Hematopoietic multipotent progenitor cell treated with erythropoietin and hydrocortisone succinate and interleukin-3 and kit ligand, for 4 days (in vitro differentiated cells): ENCODE measurements at places on chromosomes 7 and 10.

DNA sequence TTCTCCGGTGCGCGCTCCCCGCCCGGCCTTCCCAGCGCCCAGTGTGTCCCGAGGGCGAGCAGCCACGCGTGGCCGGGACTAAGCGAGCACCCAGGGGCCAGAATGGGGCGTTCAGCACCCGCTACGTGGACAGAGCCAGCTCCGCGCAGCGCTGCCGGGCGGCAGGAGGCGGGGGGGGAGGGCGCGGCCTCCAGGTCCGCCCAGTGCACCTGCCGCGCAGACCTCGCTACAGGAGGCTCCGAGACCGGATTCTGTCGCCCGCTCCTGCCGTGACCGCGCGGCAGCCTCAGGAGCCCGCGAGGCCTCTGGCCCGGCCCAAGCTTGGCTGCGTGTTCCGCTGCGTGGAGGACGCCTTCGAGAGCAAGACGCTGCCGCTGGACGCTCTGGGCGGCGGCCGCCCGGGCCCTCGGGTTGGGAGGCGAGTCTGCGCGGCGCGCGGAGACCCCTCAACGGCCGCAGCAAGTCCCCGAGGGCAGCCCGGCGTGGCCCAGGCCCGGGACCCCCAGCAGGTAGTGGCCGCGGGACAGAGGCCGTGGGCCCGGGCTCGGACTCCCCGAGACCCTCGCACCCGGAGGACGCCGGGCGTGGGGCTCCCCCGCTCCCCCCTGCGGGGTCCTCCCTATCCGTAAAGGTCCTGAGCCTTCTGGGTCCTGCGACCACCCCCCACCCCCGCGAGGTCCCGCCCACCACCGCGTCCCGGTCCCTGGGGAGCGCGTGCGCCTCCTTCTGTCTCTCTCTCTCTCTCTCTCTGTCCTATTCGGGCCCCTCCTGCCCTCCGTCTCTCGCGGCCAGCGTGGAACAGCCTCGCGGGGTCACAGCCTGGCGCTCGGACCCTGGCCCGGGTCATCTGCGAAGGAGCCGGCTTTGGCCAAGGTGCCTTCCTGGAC lies 904 bp upstream of the DPYSL4 start:
- peak; percentile 71 for DNase-seq

DNA sequence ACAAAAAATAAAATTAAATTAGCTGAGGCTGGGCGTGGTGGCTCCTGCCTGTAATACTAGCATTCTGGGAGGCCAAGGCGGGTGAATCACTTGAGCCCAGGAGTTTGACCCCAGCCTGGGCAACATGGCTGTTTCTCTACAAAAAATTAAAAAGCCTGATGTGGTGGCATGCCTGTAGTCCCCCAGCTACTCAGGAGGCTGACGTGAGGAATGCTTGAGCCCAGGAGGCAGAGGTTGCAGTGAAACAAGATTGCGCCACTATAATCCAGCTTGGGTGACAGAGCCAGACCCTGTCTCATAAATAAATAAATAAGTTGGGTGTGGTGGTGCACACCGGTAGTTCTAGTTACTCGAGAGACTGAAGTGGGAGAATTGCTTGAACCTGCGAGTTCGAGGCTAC lies 65.1 kb downstream of the GNA12 start:
- no peak for DNase-seq

GRCh38 chr10:92789786-92790185 lies 58.5 kb upstream of the EXOC6 start:
- DNase-seq = no peak

DNA sequence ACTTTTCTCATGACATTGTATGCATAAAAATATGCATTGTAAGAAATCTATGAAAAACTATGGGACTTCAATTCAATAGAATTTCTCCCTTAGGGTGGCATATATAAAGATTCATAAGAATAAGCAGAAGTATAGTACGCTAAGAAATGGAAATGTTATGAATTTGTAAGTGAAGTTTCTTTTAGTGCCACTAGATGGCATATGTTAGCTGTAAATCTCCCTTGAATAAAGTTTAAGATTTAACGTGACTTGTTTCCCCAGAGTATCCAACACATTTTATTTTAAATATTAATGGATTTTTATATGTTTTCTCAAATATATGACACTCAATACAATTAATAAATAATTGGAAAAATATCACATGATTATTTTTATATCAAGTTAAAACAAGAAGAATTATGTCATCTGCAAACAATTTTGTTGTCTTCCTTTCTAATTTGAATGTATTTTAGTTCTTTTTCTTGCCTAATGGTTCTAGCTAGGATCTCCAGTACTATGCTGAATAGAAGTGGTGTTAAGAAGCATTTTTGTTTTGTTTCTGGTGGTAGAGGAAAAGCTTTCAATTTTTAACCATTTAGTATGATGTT lies 287.2 kb downstream of the HGF start:
- DNase-seq = peak; percentile 66

- no peak for DNase-seq
Observed at GRCh38 chr10:124323806-124324205, 94.9 kb downstream of the OAT start.

DNA sequence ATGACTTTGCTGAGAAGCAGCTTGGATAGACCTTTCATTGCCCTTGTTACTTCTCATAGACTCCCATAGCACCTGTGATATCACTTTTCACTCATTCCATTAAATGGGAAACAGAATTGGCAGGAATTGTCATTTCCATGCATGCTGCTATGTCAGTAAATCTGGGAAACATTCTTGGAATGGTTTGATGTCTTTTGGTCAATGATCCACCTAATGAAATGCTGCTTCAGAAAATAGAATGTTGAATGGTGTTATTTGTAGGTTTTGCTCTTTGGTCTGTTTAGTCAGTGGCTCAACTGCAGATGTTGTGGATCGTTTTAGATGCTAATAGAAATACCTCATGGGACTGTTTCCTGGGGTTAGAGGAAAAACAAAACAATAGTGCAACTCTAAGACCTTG lies 127.8 kb downstream of the PLPP4 start:
- no peak for DNase-seq

- DNase-seq = peak; percentile 93
Observed at GRCh38 chr7:2717293-2718261, 29.6 kb downstream of the AMZ1 start.

DNA sequence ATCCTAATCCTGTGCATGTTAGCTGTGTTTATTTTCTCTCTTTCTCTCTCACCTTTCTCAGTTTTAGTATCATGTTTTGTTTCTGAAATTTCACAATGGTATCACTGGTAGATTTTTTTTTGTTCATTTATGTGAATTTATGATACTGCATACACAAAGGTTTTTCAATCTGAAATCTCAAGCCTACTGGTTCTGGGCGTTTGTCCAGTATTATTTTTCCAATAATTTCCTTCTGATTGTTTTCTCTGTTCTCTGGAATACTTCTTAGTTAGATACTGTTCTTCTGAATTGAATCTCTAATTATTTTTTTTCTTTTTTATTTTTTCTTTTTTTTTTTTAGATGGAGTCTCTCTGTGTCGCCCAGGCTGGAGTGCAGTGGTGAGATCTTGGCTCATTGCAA lies 96.2 kb upstream of the TMEM72 start:
- no peak for DNase-seq

GRCh38 chr10:31940839-31941653 lies 12.4 kb upstream of the ARHGAP12 start:
- DNase-seq = no peak

- DNase-seq = no peak
Observed at GRCh38 chr10:127322286-127322685, 125.9 kb upstream of the INSYN2A start.

- DNase-seq = no peak
Observed at GRCh38 chr7:111030336-111030735, 60.6 kb upstream of the LRRN3 start.

GRCh38 chr10:79898597-79899325 lies 50.1 kb downstream of the SFTPD start:
- no peak for DNase-seq

DNA sequence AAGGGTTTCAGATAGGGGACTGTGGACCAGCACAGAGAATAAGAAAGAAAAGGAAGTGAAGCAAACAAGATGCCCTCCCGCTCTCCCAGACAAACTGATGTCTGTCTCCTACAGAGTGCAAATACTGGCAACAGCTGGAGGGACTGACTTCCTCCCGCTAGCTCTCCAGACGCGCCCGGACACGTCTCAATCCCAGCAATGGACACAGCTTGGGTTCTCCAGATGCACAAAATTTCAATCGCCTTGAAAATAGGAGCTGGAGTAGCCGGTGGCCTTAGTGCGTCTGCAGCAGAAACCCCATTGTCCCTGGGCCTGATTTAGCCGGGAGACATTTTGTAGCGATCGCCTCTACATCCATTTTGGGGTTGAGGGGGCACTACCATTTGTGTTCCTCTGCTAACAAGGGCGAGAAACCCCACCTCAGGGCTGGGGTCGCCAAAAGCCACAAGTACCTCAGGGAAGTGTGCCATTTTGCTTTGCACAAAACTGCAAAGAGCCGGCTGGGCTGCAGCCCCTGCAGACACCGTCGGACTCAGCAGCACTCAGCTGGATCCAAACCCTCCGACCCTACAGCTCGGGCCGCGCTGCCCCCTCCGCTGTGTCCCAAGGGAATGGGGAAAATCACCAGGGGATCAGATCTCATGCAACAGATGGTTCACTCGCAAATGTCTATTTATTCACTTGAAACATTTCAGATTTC lies 5.9 kb downstream of the CPA2 start:
- DNase-seq = no peak

- no peak for DNase-seq
Observed at GRCh38 chr10:42958142-42958868, 118.6 kb upstream of the RET start.

GRCh38 chr7:124662937-124663336 lies 102.7 kb downstream of the GPR37 start:
- no peak for DNase-seq

DNA sequence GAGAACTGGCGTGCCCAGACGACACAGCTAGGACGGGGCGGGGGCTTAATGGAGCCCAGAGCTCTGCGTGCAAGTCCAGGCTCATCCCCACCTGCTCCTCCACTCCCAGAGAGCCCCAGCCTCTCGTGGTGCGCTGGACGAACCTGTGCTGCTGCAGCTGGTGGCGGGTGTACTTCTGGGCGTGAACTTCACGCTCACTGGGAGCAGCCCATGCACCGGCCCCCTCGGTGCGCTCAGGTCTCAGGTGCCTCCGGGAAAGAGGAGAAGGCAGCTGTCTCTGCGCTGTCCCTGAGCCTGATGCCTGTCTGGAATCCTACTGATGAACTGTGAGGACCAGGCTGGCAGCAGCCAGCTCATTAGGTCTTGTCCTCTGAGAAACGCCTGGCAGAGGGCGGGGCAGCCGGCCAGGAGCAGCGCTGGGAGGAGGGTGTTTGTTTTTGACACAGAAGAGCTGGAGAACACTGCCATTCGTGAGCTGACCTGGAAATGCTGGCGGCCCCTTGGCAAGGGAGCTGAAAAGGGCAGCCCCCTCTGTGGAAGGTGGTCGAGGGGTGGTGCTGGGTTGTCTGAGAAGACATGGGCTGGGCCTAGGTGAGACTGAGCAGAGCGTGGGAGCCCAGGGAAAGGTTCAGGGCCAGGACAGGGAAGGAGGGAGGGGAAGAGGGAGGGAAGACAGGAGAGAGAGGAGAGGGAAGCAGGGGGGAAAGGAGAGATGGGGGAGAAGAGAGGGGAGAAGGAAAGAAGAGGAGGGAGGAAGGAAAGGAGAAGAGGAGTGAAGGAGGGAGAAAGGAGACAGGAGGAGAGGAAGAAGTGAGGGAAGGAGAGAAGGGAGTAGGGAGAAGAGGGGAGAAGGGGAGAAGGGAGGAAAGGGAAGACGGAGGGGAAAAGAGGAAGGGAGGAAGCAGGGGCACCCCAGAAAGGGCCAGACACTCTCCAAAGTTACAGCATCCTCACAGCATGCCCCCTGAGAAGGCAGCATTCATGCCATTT lies 53.5 kb upstream of the TNS3 start:
- DNase-seq = no peak

DNA sequence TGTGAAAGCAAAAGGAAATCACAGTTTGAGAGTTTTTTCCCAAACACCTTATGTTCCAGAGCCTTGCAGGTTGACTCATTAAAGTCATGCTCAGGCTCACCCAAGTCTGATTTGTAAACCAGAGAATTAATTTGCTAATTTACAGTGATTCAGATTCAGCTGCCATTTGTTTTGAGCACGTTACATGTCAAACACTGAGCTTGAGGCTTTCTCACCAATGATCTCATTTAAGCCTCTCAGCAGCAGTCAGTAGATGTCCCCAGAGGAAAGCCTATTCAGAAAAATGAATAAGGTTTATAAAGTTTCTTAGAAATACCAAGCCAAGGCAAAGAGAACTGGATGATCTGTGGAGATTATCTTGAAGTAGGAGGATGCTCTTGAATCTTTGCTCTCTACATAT lies 420.4 kb downstream of the HTR7 start:
- no peak for DNase-seq

- DNase-seq = peak; percentile 92
Observed at GRCh38 chr10:60978287-60979115, 34.5 kb upstream of the RHOBTB1 start.

- DNase-seq = no peak
Observed at GRCh38 chr7:5445981-5446594, 22.5 kb upstream of the TNRC18 start.

DNA sequence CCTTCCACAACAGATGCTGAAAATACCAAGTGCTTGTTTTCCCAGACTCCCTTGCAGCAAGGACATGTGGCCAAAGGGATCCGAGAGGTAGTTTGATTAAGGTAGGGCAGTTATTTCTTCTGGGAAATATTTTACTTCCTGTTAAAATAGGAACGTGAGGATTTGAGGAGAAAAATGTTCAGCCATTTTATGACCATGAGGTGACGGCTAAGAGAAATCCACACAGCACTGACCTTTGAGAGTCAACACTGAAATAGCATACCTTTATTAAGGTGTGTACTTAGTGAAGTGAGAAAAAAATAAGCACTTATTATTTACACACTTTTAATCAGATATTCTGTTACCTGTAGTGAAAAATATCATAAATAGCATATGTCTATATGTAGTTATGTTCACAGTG lies 133.9 kb downstream of the PPP1R3A start:
- no peak for DNase-seq

DNA sequence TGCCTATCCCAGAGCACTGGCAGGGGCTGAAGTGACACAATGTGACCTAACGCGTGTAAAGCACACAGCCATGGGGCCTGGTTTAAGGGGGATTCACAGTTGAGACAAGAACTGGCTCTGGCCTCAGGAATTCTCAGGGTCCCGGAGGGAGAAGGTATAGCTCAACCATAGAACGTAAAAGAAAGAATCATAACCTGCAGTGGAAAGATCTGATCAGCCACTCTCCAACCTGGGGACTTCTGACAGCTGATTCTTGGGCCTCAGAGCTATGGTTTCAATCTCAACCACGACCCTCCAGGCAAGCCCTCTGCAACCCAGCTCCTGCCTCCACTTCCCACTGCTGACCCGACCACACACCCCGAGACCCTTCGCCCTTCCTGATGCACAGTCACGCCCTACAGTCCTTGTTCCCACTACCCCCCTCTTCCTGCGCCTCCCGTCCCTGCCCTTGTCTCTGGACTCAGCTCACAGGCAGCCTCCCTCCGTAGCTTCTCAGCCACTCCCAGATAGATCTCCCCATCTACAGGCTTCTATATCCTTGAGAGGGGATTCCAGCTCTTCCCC lies 245.2 kb downstream of the BUB3 start:
- DNase-seq = no peak

DNA sequence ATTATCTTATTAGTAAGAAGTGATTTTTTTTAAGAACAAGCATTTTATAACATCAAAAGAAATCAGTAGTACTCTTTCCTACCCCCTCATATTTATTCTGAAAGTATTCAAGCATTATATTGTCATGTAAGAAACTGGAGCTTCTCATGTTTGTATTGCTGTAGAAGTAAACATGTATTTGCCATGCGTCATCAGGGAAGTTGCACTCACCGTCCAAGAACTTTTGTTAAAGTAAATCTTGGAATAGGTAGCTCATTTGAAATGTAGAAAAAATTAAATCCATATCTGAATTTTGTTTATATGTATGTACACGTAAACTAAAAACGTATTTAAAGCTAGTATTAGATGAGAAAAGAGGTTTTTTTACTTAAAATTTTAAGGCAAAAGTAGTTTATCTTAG lies 96.8 kb downstream of the PTEN start:
- DNase-seq = no peak
